ENCODE measurements at places on chromosomes 1 and 21. TPM values are rescaled to one million over a fixed set of nuclear protein-coding genes. Genes with fewer than 3 reads are reported as not detected.

DNA sequence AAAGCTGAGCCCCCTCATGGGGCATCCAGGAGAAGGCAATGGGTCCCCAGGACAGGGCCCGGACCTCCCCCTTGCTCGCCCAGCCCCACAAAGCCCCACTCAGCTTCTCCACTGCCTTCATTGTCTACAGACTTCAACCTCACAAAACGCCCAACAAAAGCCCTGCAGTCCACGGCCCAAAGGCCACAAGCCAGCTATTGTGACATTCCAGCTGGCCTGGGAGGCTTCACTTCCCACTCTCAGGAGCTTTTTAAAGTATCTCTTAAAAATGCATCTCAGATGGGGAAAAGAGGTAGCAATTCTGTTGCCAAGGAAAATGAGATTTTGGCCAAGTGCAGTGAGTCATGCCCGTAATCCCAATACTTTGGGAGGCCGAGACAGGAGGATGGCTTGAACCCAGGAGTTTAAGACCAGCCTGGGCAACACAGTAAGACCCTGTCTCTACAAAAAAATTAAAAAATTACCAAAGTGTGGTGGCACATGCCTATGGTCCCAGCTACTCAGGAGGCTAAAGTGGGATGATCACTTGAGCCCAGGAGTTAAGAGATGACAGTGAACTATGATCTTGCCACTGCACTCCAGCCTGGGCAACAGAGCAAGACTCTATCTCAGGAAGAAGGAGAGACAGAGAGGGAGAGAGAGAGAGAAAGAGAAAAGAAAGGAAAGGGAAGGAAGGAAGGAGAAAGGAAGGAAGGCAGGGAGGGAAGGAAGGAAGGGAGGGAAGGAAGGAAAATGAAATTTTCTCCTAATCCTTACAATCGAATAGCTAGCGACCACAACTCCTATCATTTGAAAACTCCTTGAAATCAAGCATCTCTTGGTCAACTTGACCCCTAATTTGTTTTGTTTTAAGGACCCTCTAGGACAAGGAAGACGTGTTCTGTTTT is 31.4 kb upstream of the TARDBP start:
- H3K36me3 ChIP-seq, result no peaks in the 10 kb centered on the region
- H3K27me3 ChIP-seq, result no peaks in the 10 kb centered on the region
- peaks cover 33% of the 10 kb centered on the region for H3K4me1 ChIP-seq
- peak overlapping the region; percentile 96 for H3K27ac ChIP-seq
- peak; percentile 89 for DNase-seq

DNA sequence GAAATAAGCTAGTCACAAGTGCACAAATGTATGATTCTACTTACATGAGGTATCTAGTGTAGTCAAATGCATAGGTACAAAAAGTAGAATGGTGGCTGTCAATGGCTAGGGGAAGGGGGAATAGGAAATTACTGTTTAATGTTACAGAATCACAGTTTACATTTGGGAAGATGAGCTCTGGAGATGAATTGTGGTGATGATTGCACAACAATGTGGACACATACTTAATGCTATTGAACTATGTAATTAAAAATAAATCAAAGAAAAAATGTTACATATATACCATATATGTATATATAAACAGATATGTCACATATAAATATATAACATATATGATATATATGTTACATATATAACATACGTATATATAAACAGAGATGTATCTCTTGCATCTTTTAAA is 39.4 kb downstream of the VAV3 start:
- H3K4me1 ChIP-seq, result no peaks in the 10 kb centered on the region
- no peak overlapping the region for H3K27ac ChIP-seq
- H3K36me3 ChIP-seq, result no peaks in the 10 kb centered on the region
- DNase-seq, result no peak
- H3K4me3 ChIP-seq, result no peak overlapping the region

DNA sequence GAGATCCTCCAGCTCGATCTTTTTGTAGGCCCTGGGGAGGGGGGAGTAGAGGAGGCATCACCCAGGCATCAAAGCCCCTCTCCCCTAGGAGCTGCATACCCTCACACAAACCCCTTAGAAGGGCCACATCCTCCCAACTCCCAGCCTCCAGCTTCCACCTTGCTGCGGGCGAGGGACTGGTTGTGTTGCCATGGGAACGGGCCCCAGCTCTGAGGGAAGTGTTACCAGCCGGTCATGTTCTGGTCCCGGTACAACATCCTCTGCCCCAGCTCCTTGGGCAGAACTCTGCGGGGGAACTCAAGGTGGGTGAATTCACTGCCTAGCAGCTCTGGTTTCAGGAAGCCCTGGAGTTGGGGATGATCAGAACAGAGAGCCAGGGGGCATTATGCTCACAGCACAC is 4.1 kb downstream of the PPM1J start:
- H3K4me1 ChIP-seq, result peaks cover 28% of the 10 kb centered on the region
- DNase-seq, result no peak
- peaks cover 74% of the 10 kb centered on the region for H3K27me3 ChIP-seq

GRCh38 chr1:47563201-47563600 is 125.4 kb downstream of the FOXD2 start:
- H3K4me3 ChIP-seq, result no peak overlapping the region
- no peaks in the 10 kb centered on the region for H3K36me3 ChIP-seq
- no peaks in the 10 kb centered on the region for H3K27me3 ChIP-seq
- no peak overlapping the region for H3K27ac ChIP-seq
- no peak for DNase-seq

- H3K27me3 ChIP-seq, result no peaks in the 10 kb centered on the region
- peaks cover 8% of the 10 kb centered on the region for H3K4me1 ChIP-seq
- peak; percentile 68 for DNase-seq
- H3K27ac ChIP-seq, result peak overlapping the region; percentile 83
- no peaks in the 10 kb centered on the region for H3K36me3 ChIP-seq
- H3K4me3 ChIP-seq, result no peak overlapping the region
Observed at GRCh38 chr1:224256640-224257039, 73.3 kb downstream of the NVL start.

GRCh38 chr1:45557422-45557944 is 6.9 kb downstream of the AKR1A1 start:
- H3K4me1 ChIP-seq, result no peaks in the 10 kb centered on the region
- no peaks in the 10 kb centered on the region for H3K27me3 ChIP-seq
- H3K36me3 ChIP-seq, result no peaks in the 10 kb centered on the region

Gene CLCA1
- total RNA-seq, result not detected
